ENCODE measurements at places on chromosomes 2 and 18. TPM values are rescaled to one million over a fixed set of nuclear protein-coding genes. Genes with fewer than 3 reads are reported as not detected.

Gene TRPM8
- total RNA-seq, result not detected

Gene TNFRSF11A
- 0.22 TPM for total RNA-seq

Gene GFPT1
- total RNA-seq, result 50.8 TPM

Gene AQP12B
- total RNA-seq, result not detected

Gene NT5DC4
- not detected for total RNA-seq

Gene REV1
- total RNA-seq, result 15.0 TPM

Gene EGR4
- total RNA-seq, result not detected

Gene ALPG
- not detected for total RNA-seq

Gene HOXD8
- total RNA-seq, result 23.4 TPM

Gene ERICH2
- not detected for total RNA-seq

Gene GAREM2
- total RNA-seq, result 1.8 TPM

Gene FAM210A
- total RNA-seq, result 14.2 TPM

Gene AQP12A
- not detected for total RNA-seq

Gene LIMS4
- 1.0 TPM for total RNA-seq

Gene STON1
- 4.9 TPM for total RNA-seq

Gene CRACDL
- not detected for total RNA-seq

Gene CHRND
- not detected for total RNA-seq

Gene RPRM
- total RNA-seq, result not detected

Gene EHBP1
- total RNA-seq, result 56.8 TPM
